ENCODE measurements at places on chromosomes 6 and 20. TPM values are rescaled to one million over a fixed set of nuclear protein-coding genes. Genes with fewer than 3 reads are reported as not detected.
A peak's percentile ranks its signal among the peaks of the same experiment; 100 is the strongest.

GRCh38 chr6:44056392-44057237 is 70.6 kb downstream of the MRPL14 start:
- H3K4me1 ChIP-seq: peaks cover 47% of the 10 kb centered on the region
- no peaks in the 10 kb centered on the region for H3K27me3 ChIP-seq
- H3K27ac ChIP-seq: peak overlapping the region; percentile 93
- DNase-seq: peak; percentile 63

DNA sequence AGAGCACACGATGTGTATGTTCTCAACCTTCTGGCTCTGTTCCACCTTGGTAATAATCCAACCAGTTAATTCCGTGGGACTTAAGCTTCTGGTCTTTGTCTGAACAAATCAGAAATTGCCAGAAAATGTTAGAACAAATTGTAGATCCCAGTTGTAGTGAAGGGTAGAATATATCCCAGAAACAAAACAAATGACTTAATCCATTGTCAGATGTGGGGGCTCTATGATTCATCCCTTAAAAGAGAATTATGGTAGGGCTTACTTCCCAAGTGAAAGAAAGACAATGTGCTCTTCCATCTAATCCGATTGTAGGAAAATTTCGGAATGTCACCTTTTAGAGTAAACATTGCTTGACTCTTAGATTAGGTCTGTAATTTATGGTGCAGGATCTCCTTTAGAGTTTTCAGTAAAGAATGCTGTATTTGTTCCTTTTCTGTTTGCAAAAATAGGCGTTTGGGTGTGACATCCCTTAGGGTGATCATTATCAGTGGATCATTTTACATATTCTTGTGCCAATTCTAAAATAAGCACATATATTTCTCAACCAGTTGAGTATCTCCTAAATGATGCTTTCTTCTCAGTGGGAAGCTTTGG is 234.5 kb upstream of the ZNF217 start:
- no peaks in the 10 kb centered on the region for H3K27me3 ChIP-seq
- H3K4me1 ChIP-seq: peaks cover 35% of the 10 kb centered on the region
- DNase-seq: peak; percentile 98
- no peak overlapping the region for H3K4me3 ChIP-seq
- peak overlapping the region; percentile 100 for H3K27ac ChIP-seq
- no peaks in the 10 kb centered on the region for H3K36me3 ChIP-seq

Gene FGD2
- not detected for polyA plus RNA-seq

DNA sequence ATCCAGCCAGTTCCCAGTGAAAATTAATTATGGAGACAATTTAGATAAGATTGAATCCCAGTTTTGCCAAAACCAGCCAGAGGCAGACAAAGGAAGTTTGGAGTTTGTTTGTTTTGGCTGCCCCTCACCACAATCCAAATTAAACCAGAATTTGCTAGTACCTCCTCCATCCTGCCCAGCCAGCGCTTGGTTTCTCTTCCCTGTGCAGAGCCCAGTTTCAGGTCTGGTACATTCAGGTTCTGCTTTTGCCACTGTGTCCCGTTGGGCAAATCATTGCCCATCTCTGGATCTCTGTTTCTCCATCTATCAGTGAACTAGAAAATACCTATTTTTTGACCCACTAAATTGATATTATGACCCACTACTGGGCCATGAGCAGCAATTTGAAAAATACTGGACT is 26.4 kb downstream of the FOXP4 start:
- H3K27me3 ChIP-seq: no peaks in the 10 kb centered on the region
- no peak for DNase-seq
- H3K36me3 ChIP-seq: peaks cover 11% of the 10 kb centered on the region
- H3K27ac ChIP-seq: no peak overlapping the region
- H3K4me3 ChIP-seq: no peak overlapping the region
- peaks cover under 1% of the 10 kb centered on the region for H3K4me1 ChIP-seq

DNA sequence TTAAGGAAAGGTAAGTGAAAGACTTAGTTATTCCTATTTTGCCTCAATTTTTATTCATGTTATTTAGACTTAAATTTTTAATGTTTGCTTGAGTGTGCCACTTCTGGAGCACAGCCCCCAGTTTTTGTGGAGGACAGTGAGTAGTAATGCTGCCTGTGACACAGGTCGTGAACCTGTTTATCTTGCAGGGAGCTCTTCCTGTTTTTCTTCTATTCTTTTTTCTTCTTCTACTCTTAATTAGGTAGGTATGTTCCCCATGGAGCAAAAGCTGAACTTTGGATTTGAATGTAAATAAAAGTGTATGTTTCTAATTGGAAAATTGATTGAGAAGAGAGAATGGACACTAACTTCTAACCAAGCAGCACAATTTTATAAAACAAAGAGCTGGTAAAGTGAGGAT is 12.3 kb downstream of the SMPDL3A start:
- no peak for DNase-seq
- H3K4me3 ChIP-seq: no peak overlapping the region
- H3K27me3 ChIP-seq: no peaks in the 10 kb centered on the region
- no peaks in the 10 kb centered on the region for H3K36me3 ChIP-seq
- no peak overlapping the region for H3K27ac ChIP-seq
- H3K4me1 ChIP-seq: no peaks in the 10 kb centered on the region

Gene HLA-A
- 822 TPM for polyA plus RNA-seq

Gene PRELID3B
- 14.9 TPM for polyA plus RNA-seq

DNA sequence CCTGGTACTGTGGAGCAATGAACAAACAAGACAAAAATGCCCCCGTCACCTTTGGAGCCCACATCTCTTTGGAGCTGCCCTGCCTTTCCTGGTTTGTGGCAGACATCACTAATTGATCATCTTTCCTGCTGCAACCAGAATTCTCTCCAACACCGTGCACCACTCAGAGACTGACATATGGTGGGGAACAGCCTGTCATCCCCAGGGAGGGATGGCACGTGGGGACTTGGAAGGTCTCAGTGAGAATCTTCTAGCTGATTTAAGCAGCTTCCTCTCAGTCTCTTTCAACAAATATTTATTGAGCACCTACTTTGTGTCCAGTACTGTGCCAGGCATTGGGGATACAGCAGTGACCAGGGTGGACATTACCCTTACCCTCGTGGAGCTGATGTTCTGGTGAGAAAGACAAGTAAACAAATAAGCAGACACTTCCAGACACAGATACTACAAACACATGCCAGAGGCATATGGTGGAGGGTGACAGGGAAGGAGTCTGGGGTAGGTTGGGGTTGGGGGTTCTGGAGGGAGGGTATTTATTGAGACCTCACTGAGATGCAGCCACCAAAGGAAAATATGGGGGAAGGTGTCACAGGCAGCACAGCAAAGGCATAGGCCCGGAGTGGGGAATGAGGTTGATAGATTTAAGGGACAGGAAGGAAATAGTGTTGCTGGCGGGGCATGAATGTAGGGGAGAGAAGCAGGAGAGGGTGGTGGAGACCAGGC is 82.3 kb downstream of the CEBPB start:
- no peaks in the 10 kb centered on the region for H3K4me1 ChIP-seq
- no peak overlapping the region for H3K27ac ChIP-seq
- H3K36me3 ChIP-seq: no peaks in the 10 kb centered on the region
- H3K27me3 ChIP-seq: peaks cover 2% of the 10 kb centered on the region

DNA sequence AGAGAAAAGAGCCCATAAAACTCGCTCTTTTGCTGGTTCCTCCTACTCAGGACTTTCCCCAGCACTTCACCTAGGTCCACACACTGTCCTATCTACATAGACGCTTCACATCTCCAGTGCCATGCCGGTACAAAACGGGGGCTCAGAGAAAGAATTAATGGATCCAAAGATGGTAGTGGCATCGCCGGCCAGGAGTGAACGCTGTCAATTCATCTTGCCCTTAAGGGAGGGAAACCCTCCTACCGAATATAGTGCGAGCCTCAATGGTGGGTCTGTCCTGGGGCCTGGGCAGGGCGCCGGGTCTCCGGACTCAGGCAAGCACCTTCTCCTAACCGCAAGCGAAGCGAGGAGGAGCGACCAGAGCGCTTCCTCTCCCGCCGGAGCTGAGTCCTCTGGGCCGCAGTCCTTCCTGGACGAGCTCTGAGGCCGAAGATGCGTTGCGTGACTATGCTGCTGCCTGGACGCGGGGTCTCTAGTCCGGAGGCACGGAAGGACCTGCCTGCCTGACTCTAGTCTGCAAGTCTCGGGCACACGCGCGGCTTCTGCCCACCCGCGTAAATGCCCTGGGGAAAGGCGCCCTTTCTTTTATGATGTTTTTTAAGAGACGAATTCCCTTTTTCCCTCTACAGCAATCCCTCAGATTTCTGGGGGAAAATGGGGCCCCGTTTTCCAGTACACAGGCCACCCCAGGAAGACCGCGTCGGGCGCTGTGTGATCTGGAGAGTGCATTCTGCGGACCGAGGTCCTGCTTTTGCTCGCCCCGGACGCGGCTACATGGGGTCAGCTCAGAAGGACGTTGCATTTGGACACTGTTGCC is 100.1 kb upstream of the PRDM1 start:
- peaks cover 4% of the 10 kb centered on the region for H3K4me1 ChIP-seq
- no peak overlapping the region for H3K4me3 ChIP-seq
- DNase-seq: no peak
- no peaks in the 10 kb centered on the region for H3K36me3 ChIP-seq
- no peak overlapping the region for H3K27ac ChIP-seq

DNA sequence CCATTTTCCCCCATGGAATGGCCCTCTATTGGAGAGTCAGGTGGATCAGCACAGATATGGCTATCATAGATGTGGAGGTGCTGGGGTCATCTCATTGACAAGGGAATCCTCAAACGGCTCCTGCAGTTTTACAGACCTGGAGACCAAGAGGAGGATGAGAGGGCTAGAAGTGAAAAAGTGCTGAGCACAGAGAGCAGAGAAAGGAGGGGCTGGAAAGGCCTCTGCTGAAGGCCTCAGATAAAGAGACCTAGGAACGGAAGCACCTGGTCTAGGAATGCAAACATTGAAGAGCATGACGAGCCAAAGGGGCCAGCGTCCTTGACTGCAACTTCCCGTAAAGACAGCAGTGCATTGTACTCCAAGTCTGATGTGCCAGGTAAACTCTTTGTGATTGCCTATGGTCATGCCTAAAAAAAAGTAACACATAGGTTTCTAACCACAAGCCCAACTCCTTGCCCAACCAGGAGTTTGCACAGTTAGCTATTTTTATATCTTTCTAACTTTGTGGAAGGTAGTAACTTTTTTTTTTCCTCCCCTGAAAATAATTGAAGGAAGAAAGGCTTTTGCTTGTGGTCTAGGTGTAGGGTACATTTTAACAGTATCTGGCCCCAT is 15.2 kb downstream of the RSPH4A start:
- H3K27ac ChIP-seq: no peak overlapping the region
- H3K4me1 ChIP-seq: peaks cover 12% of the 10 kb centered on the region
- H3K27me3 ChIP-seq: no peaks in the 10 kb centered on the region
- no peak overlapping the region for H3K4me3 ChIP-seq
- DNase-seq: no peak

GRCh38 chr6:147222160-147222838 is 18.1 kb downstream of the STXBP5 start:
- H3K4me3 ChIP-seq: no peak overlapping the region
- H3K36me3 ChIP-seq: no peaks in the 10 kb centered on the region
- H3K4me1 ChIP-seq: no peaks in the 10 kb centered on the region
- no peak overlapping the region for H3K27ac ChIP-seq
- no peaks in the 10 kb centered on the region for H3K27me3 ChIP-seq

GRCh38 chr6:149558029-149558428 is 8.1 kb upstream of the GINM1 start:
- DNase-seq: no peak
- H3K36me3 ChIP-seq: no peaks in the 10 kb centered on the region
- no peaks in the 10 kb centered on the region for H3K4me1 ChIP-seq
- H3K27me3 ChIP-seq: peaks cover 20% of the 10 kb centered on the region
- no peak overlapping the region for H3K27ac ChIP-seq

DNA sequence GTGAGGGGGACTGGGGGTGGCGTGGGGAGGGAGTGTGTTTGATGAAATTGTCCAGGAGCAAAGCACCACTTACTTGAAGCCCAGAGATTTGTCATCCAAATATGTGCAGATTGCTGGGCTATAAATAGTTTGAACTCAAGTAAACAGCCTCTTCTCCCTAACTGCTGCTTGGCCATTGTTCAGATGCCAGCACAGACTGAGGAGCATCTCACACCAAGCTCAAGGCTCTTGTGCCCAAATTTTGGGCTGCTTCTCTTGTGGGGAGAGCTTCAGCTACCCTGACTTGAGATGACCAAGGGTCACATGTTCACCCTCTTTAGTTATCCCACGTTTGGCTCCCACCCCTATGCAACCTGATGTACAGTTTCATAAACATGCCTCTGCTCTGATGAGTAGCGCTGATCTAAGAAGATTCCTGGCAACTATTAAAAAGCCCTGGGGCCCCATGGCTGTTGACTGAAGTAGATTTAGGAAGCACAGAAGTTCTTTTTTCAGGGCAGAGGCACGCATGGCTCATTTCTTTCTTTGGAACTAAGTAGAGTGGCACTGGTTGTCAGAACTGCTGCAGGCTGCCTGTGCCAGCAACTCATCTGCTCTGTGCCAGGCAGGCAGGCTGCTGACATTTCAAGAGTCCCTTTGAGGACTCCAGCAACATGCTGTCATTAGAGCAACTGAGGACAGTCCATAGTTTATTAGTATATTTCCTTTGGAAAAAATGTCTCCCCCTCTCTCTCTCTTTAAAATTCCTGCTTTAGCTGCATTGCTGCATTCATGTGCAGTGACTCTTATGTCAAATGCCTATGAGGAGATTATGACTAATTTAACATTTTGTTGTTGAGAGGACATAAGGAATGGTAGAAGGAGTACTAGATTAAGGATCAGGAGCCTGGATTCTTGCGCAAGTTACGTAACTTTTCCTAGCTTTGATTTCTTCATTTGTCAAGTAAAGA is 9.6 kb upstream of the PKIG start:
- DNase-seq: peak; percentile 73
- H3K27me3 ChIP-seq: no peaks in the 10 kb centered on the region
- peaks cover 23% of the 10 kb centered on the region for H3K4me1 ChIP-seq
- H3K4me3 ChIP-seq: no peak overlapping the region

DNA sequence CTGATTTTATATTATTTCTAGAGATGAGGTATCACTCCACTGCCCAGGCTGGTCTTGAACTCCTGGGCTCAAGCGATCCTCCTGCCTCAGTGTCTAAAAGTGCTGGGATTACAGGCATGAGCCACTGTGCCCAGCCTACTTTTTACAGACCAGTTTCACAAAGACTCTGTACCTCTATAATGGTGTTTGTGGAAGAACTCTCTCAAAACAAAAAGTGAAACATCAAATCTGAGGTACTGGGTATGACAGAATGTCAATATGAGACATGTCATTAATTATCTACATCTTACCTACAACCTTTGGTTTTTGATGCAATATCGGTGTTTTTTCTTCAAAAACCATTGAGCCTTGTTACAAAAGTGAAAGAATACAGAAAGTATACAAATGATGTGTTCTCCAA is 49.4 kb upstream of the MCM9 start:
- DNase-seq: no peak
- H3K4me1 ChIP-seq: no peaks in the 10 kb centered on the region
- no peaks in the 10 kb centered on the region for H3K36me3 ChIP-seq
- H3K27ac ChIP-seq: no peak overlapping the region
- H3K27me3 ChIP-seq: no peaks in the 10 kb centered on the region

DNA sequence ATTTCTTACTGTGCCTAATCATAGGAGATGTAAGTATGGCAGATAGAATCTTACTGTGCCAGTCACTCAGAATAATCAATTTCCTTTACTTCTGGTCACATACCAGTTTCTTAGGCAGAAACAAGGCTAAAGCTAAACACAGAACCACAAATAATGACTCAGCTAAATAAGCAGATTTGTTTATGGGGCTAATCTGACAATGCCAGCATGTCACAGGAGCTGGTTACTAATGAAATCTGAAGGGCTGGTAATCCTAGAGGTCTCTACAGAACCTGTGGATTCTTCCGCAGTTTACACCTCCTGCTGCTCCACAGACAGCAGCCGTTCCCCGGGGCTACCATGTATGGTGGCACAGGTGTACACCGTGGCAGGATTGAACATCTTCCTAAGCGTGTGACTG is 80.8 kb downstream of the LYRM4 start:
- no peak overlapping the region for H3K4me3 ChIP-seq
- H3K27ac ChIP-seq: no peak overlapping the region
- H3K36me3 ChIP-seq: no peaks in the 10 kb centered on the region
- H3K27me3 ChIP-seq: no peaks in the 10 kb centered on the region
- DNase-seq: no peak

Gene PLN
- not detected for polyA plus RNA-seq
